ENCODE measurements at places on chromosomes 5 and 9.
A peak's percentile ranks its signal among the peaks of the same experiment; 100 is the strongest.

DNA sequence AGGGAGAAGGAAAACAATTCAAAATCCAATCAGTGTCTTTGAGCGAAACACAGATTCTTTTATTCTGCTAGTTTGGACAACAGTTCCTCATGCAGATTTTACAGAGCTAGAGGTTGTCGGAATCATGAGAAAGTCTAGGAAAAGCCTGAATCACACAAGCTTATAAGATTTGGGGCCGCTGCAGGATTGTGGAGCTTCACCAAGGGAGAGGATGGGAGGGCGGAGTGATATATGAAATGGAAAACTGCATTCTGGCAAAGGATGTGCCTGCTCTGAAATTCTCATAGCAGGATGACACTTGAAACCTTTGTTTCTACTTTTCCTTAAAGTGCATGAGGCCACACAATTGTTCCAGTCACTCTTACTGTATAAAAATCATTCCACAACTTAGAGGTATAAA is 134.3 kb downstream of the OR2K2 start:
- DNase-seq: no peak

- no peak for DNase-seq
Observed at GRCh38 chr5:174553556-174553955, 170.8 kb upstream of the MSX2 start.

- DNase-seq: no peak
Observed at GRCh38 chr5:60856066-60856465, 12.0 kb upstream of the ELOVL7 start.

- DNase-seq: no peak
Observed at GRCh38 chr5:157189223-157189622, 8.6 kb downstream of the ITK start.

GRCh38 chr9:107137495-107138202 is 145.4 kb upstream of the RAD23B start:
- DNase-seq: peak; percentile 45

GRCh38 chr5:77262697-77263096 is 52.2 kb downstream of the PDE8B start:
- DNase-seq: no peak

DNA sequence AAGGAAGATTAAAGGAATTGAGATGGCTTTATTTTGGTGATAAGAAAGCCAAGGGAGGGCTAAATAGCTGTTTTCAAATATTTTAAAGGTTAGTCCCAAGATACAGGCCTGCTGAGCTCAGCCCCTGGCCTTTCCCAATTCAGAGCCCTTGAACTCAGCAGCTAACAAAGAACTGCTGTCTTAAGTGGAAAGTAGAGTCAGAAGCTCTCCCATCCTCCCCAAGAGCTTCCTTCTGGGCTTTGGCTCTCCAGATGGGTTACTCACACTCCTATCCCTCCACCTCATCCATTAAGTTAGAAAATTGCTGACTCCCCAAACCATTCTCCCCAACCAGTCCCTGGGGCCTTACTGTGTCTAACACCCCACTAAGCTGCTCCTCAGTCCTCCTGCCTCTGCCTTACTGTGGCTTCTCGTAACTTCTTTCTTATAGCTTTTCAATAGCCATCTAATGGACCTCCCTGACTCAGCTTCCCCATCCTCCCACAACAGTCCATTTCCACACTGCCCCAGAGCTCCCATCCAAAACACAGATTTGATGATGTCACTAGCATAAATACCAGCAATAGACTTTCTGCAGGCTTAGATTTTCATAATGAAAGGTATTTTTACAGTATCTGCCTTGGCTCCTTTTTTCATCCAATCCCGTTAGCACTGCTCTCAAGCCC is 239.1 kb downstream of the ENC1 start:
- DNase-seq: no peak

DNA sequence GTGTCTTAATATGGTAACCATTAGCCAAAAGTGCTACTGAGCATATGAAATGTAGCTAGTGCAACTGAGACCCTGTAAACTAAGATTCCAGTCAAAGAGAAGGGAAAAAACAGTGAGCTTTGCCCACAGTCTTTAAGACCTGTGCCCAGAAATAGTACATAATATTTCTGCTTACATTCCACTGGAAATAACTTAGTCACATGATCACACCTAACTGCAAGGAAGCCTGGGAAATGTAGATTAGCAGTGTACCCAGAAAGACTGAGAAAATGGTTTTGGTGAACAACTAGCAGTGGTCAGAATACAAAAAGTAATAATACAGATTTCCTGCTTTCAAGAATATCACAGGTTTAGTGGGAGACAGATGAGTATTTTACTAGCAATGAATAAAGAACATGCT is 2.5 kb upstream of the CPLANE1 start:
- peak; percentile 13 for DNase-seq

- DNase-seq: no peak
Observed at GRCh38 chr9:94951324-94952135, 225.0 kb downstream of the AOPEP start.

GRCh38 chr5:162817364-162817763 is 620.0 kb upstream of the CCNG1 start:
- DNase-seq: no peak

DNA sequence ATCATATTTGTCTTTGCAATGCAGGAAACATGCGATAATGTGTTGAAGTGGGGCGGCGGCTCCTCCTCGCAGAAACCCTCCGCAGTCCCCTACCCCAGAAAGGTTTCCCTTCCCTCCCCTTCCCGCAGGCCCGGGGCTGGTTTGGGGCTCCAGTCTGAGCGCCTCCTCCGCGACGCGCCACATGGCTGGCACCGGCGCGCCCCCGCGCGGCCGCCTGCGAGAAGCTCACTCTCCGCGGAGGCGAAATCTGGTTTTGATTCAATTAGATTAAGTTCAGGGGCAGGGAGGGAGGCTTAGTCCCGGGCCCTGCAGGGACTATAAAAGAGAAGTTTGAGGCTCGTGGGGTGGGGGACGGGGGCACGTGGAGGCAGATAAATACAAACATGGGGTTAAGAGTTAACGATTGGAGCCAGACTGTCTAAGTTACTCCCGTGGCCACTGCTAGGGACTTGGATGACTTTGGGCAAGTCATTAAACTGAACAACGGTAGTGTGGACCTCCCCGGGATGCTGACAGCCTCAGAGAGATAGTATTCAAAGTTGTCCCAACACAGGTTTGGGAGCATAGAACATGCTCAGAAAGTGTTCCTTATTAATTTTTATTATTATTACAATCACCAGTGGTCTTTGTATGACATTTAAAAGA is 69.4 kb downstream of the MSX2 start:
- peak; percentile 56 for DNase-seq

DNA sequence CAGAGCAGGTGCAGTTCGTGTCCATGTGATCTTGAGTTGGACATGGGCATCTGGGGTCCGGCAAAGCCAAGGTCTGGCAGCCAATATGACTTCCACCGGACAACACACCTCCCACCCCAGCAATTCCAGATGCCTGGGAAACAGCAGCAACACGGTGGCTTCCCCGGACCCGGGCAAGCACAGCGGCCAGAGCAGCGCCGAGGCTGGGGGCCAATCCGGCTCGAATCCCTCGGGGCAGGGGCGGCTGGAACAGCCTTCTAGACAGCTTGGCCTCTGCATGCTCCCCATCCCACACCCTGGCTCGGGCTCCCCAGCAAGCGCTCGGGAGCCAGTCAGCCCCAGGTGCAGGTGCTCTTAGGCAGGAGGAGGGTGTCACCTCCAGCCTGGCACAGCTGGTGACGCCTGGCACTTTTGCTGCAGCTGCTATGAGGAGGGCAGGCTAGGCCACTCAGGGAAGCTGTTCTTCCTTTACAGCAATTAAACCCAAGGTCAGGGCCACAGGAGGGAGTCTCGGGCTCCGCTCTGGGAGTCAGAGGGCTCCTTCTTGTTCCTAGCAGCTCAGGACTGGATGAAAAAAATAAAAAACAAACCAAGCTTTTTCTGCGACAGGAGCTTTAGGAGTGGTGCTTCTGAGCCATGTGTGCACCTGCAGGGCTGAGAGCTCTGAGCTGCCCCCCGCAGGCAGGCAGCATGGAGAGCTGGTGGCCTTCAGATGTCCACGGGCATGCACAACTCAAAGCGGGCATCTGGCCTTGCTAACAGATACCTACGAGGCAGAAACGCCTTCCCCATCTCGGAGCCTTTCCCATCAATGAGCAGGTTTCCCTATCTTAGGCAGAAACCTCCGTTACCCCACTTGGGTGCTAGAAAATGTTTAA is 28.2 kb downstream of the DBH start:
- DNase-seq: no peak

- DNase-seq: no peak
Observed at GRCh38 chr5:41246376-41246775, 33.0 kb upstream of the C6 start.

GRCh38 chr5:164335837-164336236 is 830.4 kb downstream of the MAT2B start:
- no peak for DNase-seq

GRCh38 chr5:39176759-39177630 is 42.4 kb downstream of the FYB1 start:
- peak; percentile 70 for DNase-seq

DNA sequence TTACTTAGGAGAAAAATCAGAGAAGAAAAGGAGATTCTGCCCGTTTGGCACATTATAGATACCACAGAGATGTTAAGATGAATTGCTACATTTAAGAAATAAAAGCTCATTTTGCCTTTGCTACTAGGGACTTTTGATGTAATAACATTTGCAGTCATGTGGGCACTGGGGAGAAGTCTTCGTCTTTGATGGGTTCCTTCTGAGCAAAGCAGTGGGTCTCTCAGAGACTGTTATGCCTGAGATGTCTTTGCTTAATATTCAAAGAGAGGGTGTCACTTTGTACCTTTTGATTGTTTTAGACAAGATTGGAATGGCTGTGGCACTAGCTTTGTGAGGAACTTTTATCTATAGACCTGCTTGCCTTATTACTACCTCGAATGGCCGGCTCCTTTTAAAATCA is 25.0 kb downstream of the SLC25A25 start:
- DNase-seq: no peak

- no peak for DNase-seq
Observed at GRCh38 chr9:90607701-90608516, 34.7 kb downstream of the DIRAS2 start.

GRCh38 chr9:6708732-6709131 is 49.0 kb upstream of the KDM4C start:
- DNase-seq: peak; percentile 32

- DNase-seq: no peak
Observed at GRCh38 chr9:74503219-74503618, 6.1 kb downstream of the RORB start.

- no peak for DNase-seq
Observed at GRCh38 chr5:82525626-82526025, 247.5 kb upstream of the RPS23 start.

DNA sequence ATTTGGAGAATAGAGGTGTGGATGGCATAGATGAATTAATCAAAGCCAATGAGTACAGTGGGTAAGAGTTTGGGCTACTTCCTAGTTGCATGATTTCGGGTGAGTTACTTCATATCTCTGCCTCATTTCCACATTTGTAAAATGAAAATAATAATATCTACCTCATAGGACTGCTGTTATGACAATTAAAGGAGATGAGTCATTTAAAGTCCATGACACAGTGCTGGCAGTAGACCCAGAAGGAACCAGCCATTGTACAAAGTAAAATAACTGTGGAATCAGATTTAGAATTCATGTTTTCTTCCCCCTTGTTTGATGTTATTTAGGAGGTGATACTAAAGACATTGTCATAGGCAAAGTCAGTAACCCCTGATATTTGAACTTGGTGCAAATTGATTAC is 139.5 kb upstream of the SLC27A6 start:
- DNase-seq: no peak

DNA sequence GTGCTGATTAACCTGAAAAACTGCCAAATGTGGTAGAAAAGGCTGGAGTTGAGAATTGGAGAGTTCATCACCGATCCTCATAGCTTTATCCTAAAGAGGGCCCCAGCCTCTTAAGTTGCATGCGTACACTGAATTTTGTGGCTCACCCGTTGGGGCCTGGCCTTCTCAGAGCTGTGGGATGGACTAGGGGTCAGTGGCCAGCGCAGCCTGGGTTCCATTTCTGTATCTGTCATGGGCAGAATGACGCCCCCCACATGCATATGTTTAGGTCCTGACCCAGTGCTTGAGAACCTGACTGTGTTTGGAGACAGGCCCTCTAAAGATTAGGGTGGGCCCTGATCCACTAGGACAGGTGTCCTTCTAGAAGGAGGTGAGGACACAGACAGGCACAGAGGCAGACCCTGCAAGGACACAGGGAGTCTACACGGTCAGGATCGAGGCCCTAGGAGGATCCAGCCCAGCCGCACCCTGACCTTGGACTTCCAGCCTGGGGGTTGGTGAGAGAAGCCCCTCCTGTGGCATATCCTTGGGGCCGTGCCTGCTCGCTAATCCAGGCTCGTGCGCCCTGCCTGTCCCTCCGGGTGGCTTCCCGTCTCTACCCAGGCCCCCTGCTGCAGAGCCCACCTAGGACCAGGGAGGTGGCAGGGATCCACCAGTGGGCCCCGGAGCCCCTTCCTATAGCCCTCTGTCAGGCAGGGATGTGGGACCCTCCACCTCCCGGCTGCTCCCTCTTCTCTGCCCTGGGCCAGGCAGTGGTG is 32.2 kb downstream of the NDUFS6 start:
- DNase-seq: no peak

DNA sequence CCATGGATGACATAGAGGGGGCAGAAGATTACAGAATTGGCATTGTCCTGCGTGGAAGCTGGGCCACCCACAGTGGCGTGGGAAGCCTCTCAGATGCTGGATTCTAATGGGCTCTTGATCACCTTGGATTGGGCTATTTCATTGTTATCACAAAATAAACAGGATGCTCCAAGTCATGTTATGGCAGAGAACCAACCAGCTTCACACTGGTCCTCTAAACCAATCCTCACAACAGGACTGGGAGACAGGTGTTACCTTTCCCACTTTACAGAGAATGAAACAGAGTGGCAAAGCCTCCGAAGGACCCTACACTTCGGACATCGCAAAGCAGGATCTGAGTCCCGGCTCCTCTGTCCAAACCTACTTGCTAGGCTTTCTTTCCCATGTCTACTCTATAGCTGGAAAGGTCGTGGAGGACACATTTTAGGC is 455 bp upstream of the SMIM3 start:
- DNase-seq: no peak

DNA sequence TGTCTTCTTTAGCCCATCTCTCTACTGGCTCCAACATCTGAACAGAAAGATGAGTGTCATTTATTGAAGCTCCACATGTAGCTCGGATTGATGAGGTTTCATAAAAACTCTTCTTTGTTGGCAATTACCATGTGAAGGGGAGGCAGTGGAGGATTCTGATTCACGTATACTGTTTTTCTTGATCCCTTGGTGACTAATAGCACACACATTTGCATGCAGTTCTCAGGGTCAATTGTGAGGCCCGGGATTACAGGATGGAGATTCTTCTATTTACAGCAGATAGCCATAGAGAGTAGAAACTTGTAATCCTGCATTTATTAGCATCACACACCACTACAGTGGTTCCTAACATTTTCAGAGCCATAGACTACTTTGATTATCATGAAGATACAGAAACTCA is 133.2 kb upstream of the MARCHF11 start:
- no peak for DNase-seq
